ENCODE measurements at places on chromosomes 16 and 17. TPM values are rescaled to one million over a fixed set of nuclear protein-coding genes. Genes with fewer than 3 reads are reported as not detected.

DNA sequence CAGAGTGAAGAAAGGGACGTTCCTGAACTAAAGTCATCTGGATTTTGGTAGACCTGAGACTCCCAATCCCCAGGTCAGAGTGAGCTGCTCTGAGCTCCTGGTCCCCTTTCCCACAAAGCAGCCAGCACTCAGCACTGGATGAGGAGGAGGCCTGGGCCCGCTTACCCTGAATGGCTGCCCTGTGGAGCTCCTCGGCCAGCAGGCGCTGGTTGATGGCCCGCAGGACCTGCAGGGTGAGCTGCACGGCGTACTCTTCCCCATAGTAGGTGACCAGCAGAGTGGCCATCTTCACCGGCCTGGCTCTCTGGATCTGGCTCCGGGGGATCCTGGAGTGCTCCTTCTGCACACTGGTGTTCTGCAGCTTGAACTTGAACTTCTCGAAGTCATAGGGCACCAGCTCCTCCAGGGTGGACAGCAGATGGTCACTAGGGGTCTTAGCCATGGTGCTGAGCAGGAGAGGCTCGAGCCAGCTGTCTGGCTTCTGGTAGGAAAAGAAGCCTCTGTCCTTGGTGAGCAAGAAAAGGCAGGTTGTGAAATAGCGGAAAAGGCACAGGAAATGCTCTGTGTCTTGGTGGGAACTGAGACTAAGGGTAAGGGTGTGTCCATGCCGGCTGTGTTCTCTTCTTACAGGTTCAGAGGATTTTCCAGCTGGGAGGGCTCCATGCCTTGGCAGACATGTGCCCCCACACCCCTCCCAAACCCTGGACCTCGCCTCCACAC is at the start of gene MEFV:
MEFV (minus strand) TSS at position 488 of the 720 bp plus-strand sequence; CDS start at position 442, 46 bp downstream.
- no peak for DNase-seq

- DNase-seq, result no peak
Measured at GRCh38 chr16:70692130-70692872, 6.4 kb upstream of the MTSS2 start.

The KRTAP4-9 gene
- not detected for total RNA-seq

The LDHD gene
- total RNA-seq, result 0.55 TPM

DNA sequence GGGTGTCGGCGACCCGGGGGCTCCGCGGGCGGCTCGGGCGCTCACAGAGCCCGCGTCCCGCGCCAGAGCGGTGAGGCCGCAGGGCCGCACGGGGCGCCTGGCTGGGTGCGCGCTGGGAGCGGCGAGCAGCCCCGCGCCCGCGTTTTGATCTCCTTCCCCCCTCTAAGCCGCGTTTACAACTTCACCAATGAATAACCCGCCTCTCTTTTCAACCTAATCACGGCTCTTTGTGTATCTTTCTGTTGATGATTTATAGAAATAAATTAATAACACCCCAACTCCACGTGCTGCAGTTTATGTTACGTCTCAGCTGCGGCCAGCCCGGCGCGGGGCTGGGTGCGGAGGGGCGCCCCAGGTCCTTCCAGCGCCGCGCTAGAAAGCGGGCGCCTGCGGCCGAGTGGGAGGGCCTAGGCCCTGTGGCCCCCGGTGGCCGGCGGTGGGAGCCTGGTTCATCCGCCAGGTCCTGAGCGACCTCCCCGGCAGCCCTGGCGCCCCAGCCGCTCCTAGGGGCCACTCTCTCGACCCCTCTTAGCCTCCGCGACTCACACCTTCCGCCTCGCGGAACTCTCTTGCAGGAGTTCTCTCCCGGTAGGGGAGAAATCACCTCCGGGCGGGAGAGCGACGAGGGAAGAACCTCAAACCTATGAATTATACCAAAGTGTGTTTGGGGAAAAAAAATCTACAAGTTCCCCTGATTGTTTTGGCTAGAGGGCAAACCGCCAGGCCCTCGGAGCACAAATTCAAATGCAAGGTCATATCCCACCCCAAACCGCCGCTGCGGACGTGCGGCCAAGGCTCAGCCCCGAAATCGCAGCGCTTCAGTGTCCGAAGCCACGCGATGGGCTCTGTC is 1.9 kb downstream of the HNF1B start:
- DNase-seq, result no peak

DNA sequence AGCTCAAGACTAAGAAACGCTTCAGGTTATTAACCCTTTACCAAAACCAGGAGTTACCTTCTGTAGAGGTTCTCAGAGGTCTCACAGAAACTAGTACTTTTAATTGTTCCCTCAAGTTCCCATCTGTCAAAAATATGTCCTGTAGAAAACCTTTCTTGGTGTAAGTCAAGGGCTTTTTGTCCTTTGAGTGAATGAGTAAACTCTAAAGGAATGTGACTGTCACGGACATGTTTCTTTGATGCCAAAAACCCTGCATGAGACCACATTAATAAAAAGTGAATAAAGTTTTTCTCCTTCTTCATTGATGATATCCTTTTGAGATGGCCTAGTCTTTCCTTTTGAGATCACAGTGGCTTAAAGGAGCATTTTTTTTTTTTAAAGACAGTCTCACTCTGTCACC is 102.9 kb downstream of the NLK start:
- no peak for DNase-seq

The EPOP gene
- total RNA-seq, result 6.4 TPM

DNA sequence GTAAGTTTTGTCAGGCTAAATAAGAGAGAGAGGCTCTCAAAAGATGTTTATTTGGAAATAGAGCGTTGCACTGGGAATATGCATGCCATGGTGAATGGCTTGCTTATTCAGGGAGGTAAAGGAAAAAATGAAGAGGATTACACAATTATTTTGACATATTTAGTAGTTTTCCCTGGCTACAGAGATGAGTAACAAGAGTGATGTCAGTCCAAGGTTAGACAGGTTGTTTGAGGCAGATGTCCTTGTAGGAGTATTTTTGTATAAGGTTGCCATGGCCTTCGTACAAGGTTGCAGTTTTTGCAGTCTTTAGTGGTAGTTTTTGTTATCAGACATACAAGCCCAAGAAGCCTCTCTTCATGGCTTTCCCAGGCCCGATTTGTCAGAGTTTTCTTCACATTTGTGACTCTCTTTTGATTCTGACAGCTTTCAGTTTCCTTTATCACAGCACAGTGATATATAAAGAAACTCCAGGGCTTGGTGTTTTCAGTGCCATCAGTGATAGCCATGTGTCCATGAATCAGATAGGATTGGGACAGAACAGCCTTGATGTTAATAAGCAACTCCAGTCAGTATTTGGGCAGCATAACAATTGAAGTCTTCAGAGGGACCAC is 18.7 kb upstream of the LGALS9 start:
- DNase-seq, result no peak

- no peak for DNase-seq
Measured at GRCh38 chr17:13594762-13595598, 6.7 kb downstream of the HS3ST3A1 start.

DNA sequence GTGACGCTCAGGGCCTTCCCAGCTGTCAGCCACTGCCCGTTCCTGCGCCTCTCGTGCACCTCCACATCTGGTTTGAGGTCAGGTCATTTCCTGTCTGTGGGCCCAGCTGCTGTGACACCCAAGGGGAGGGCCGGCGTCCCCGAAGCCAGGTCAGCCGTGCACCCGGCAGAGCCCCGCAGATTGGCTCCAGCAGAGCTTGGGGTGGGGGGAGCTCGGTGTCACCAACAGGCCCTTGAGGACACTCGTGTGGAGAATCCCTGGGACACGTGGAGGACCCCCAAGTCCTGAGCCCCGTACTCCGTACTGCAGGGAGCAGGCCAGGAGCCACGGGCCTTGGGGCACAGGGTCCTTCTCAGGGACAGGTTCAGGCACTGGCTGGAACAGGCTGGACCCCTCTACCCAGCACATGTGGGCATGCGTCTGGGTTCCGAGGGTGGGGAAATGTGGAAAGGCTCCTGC is 4.8 kb downstream of the SPATA2L start:
- DNase-seq, result no peak

DNA sequence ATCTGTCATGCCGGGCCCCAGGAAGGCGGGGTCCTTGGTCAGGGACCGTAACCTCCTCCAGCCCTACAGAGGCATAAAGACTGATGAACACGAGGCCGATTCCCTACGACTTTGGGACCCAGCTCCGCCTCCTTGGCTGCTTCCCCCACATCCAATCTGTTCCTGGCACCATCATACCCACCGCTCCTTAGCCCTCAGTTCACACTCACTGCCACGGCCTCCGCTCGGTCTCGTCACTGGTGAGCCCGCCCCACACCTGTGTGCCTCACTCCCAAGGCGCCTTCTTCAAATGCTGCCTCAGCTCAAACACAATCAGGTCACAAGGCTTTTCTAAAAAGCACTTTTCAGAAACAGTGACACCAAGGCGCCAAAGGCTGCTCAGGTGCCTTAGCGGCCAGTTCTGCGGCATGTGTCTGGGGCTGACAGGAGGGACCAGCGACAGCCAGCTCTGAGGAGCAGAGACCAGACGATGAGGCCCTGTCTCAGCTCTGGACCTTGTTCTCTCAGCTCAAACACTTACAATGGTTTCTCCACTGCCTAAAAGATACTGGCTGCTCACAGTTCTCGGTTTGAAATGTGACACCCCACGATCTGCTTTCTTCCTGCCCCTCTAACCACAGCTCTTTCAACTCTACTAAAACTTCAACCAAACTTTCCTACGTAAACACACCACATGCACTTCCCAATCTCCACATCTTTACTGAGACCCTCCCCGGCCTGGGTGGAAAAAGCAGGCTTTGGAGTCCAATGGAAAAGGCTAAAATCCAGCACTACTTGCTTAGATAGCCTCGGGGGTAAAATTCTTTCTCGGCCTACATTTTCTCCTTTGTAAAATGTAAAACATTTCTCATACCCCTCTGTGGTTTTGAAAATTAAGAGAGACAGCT is 33.2 kb downstream of the CYB5D2 start:
- no peak for DNase-seq

DNA sequence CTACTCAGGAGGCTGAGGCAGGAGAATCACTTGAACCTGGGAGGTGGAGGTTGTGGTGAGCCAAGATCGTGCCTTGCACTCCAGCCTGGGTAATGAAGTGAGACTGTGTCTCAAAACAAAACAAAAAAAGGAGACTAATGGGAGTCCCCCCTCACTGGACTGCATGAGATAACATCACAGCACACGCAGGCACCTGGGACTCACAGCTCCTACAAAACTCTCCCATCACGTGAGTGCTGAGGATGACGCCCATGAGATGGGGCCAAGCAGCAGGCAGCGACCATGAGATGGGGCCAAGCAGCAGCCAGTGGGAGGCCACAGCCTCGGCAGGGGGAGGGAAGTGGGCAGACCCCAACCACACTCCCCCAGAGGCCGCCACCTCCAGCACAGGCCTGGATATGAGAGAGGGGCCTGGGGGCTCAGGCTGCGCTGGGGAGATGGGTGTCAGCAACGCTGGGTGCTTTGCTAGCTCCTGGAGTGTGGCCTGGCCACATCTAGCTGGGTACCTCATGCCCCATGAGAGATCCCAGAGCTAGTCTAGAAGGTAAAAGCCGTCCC is 15.4 kb downstream of the DNAAF8 start:
- DNase-seq, result no peak

DNA sequence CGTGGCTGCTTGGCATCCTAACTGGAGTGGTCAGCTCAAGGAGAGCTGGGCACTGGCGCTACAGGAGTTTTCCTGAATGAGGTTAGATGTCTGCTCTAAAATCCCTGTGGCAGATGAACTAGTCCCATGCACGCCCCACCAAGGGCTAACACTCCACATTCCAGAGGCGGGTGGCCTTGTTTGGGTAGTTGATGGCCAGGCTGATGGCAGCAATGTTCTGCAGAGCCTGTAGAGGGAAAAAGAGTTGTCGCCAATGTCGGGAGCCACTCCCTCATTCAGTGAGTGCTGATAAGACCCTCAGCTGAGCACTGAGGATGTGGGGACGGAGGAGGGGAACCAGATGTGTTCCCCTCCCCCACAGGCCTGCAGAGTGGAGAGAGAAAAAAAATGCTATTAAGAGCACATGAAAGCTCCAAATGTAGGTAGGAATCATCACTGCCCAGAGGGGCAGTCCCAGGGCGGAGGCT is 42.5 kb upstream of the ATP2A3 start:
- no peak for DNase-seq

The SPN gene
- 1.0 TPM for total RNA-seq

DNA sequence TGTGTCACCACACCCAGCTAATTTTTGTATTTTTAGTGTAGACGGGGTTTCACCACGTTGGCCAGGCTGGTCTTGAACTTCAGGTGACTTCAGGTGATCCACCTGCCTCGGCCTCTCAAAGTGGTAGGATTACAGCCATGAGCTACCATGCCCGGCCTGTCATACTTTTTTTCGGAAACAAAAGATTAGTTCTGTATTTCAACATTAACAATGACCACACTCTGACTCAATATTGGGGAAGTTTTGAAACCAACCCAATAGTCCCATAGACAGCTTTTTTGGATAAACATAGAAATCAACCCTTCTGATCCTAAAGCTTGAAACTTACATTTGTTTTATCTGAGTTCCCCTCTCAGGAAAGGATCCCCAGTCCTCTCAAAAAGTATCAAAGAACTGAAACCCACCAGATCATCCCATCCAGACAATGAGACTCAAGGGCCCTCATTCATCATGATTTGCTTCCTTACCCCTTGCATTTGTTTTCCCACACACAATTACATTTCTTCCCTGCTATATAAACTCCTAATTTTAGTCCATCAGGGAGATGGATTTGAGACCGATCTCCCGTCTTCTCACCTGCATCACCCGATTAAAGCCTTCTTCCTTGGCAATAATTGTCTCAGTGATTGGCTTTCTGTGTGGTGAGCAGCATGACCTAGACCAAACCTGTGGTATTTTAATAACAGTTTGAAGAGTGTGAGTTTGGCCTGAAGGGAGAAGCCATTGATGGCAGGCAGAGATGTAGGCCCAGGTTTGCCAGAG is 7.2 kb upstream of the AGRP start:
- DNase-seq, result no peak

The TMC5 gene
- total RNA-seq, result 0.33 TPM

DNA sequence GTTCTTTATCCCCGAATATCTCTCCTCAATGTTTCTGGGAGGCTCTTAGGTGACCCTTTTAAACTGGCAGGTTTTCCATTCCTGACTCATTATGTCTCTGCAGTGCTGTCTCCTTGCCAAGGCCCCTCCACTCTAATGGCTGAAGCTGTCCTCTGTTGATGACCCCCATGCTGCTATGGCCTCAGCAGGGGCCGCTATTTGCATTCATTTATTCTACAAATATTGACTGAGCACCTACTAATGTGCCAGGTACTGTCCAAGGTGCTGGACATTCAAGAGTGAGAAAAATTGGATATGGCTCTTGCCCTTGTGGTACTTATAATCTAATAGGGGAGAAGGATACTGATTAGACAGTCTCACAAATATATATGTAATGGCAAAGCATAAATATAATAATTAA is 55.4 kb downstream of the GP2 start:
- DNase-seq, result no peak

The CHST6 gene
- total RNA-seq, result 1.6 TPM

- DNase-seq, result no peak
Measured at GRCh38 chr16:86443508-86444147, 66.7 kb upstream of the FOXF1 start.

The ZNF629 gene
- total RNA-seq, result 23.9 TPM

DNA sequence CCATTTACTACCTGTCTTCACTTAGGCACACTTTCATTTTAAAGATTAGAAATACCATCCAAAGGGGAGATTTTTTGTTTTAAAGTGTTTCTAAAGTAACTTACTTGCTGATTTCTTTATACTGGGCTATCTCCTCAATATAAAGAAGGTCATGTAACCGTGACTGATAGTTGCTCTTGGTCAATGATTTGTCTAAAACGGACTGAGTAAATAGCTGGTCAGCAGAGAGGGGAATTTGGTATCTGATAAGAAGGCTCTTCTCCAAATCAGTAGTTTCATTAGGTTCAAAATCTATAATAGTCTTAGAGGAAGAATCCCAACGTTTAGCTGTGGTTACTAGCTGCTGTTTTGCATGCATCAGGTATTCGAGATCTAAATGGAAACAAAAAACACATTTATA is 66.4 kb downstream of the HELZ start:
- DNase-seq, result no peak

The TMEM114 gene
- not detected for total RNA-seq

GRCh38 chr17:60079401-60080243 is 901 bp upstream of the HEATR6 start:
- DNase-seq, result no peak
